Cardiac muscle cell (in vitro differentiated cells and primary cell): ENCODE measurements at places on chromosomes 1 and 21. TPM values are rescaled to one million over a fixed set of nuclear protein-coding genes. Genes with fewer than 3 reads are reported as not detected.

RSRP1 gene
- total RNA-seq: 211 and 231 TPM in 2 replicates

DMRTA2 gene
- total RNA-seq: 0.04 and 0.12 TPM in 2 replicates

SRM gene
- total RNA-seq: 48.6 and 62.8 TPM in 2 replicates

SPRR2A gene
- total RNA-seq: not detected in 2 replicates

LYPLA2 gene
- total RNA-seq: 73.6 and 131 TPM in 2 replicates

TNFRSF8 gene
- 0.06 TPM in 1 of 2 replicates, not detected in the other for total RNA-seq

GRCh38 chr21:20783611-20784010 lies 214.6 kb upstream of the NCAM2 start:
- no peaks in the 10 kb centered on the region for H3K4me1 ChIP-seq
- no peak overlapping the region for H3K4me3 ChIP-seq
- no peaks in the 10 kb centered on the region for H3K27me3 ChIP-seq
- no peaks in the 10 kb centered on the region for H3K36me3 ChIP-seq
- DNase-seq: peak; percentile 27

GRCh38 chr1:184023171-184023570 lies 14.4 kb downstream of the COLGALT2 start:
- no peak overlapping the region for H3K4me3 ChIP-seq
- H3K27ac ChIP-seq: peak overlapping the region; percentile 50
- H3K27me3 ChIP-seq: no peaks in the 10 kb centered on the region
- peak; percentile 23 for DNase-seq

GRCh38 chr1:171206978-171207355 lies 21.9 kb downstream of the FMO2 start:
- H3K4me1 ChIP-seq: no peaks in the 10 kb centered on the region
- no peaks in the 10 kb centered on the region for H3K36me3 ChIP-seq
- no peak overlapping the region for H3K27ac ChIP-seq

DNA sequence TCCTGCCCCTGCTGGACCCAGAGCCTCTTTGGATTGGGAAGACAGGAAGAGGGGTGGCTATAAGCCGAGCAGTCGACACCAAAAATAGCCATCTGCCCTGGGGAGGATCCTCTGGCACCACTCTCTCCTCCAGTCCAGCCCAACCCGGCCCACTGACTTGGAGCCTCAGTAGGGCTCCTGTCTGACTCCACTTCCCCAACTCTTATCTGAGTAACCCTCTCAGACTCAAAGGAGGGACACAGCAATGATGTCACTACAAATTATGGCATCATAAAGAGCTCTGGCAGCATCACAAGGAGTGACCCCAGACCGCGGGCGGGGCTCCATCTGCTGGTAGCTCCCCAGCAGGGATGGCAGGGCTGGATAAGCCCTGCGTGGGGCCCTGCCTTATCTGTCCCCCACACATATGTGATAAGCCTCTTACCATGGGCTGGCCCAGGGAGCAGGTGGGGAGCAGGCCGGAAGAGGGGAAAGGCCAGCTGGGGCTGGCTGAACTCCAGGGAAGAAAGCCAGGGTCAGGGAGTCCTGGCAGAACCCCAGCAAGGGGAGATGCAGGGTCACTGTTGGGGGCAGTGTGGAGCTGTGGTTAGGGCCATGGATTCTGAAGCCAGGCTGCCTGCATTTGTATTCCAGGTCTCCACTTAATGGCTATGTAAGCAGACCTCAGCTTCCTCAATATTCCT lies 4.6 kb upstream of the SLC6A9 start:
- no peaks in the 10 kb centered on the region for H3K27me3 ChIP-seq
- peak overlapping the region; percentile 31 for H3K27ac ChIP-seq
- no peaks in the 10 kb centered on the region for H3K36me3 ChIP-seq
- no peak for DNase-seq
- H3K4me1 ChIP-seq: peaks cover 34% of the 10 kb centered on the region
- no peak overlapping the region for H3K4me3 ChIP-seq

- no peak overlapping the region for H3K4me3 ChIP-seq
- DNase-seq: no peak
- H3K27me3 ChIP-seq: peaks cover 6% of the 10 kb centered on the region
These were observed 16.5 kb upstream of the HIVEP3 start for GRCh38 chr1:41935226-41935625.

GRCh38 chr1:115170377-115170776 lies 81.1 kb upstream of the TSPAN2 start:
- no peak overlapping the region for H3K27ac ChIP-seq
- H3K36me3 ChIP-seq: no peaks in the 10 kb centered on the region
- H3K4me3 ChIP-seq: no peak overlapping the region
- H3K27me3 ChIP-seq: no peaks in the 10 kb centered on the region
- DNase-seq: no peak
- no peaks in the 10 kb centered on the region for H3K4me1 ChIP-seq

DNA sequence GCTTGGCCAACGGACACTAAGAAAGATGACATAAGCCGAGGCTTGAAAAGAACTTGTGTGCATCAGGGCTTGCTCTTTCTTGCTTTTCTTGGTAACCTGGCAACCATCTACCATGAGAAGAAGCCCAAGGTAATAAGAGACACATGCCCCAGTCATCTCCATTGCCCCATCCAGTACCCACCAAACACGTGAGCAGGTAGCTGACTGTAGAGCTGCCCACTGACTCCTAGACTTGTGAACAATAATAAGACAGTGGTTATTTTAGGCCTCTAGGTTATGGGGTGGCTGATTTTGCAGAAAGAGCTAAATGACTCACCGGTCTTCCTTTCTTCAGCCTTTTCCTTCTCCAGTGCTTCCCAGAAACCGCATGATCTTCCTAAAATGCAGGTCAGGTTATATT lies 105.0 kb upstream of the JUN start:
- no peak overlapping the region for H3K27ac ChIP-seq
- H3K4me3 ChIP-seq: no peak overlapping the region
- H3K36me3 ChIP-seq: no peaks in the 10 kb centered on the region

DNA sequence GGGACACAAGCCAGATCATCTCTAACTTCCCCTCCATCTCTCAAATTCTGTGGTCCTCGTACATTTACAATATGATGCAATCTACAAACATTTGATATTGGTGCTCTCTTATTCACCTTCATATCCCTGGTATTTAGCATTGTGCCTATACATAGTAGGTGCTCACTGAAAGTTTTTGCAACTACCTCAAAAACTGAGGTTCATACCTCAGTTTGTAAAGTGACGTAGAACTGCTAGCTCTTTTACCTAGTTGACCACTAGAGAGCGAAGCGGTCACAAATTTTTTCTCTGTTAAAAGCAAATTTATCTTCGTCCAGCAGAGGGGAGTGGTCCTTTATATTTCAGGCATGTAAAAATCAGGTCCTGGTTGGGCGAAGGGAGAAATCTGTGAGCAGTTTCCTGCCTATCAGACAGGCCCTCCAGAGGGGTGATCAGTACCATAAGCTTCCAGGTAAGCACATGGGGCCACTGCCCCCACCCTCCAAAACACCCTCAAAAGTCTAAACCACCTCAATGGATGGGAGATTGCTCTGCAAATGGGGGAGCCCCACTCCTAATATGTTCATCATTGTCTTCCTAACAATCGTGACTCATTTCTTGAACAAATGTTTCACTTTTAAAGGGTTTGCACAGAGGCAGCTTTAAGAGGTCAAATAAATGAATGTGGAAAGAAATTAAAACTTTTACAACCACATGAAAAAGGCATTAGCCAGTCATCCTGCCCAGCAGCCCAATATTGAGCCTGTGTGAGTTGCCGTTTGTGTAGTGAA lies 10.6 kb upstream of the HLCS start:
- peaks cover 17% of the 10 kb centered on the region for H3K27me3 ChIP-seq
- H3K36me3 ChIP-seq: no peaks in the 10 kb centered on the region
- no peaks in the 10 kb centered on the region for H3K4me1 ChIP-seq
- no peak overlapping the region for H3K4me3 ChIP-seq
- peak; percentile 83 for DNase-seq

DNA sequence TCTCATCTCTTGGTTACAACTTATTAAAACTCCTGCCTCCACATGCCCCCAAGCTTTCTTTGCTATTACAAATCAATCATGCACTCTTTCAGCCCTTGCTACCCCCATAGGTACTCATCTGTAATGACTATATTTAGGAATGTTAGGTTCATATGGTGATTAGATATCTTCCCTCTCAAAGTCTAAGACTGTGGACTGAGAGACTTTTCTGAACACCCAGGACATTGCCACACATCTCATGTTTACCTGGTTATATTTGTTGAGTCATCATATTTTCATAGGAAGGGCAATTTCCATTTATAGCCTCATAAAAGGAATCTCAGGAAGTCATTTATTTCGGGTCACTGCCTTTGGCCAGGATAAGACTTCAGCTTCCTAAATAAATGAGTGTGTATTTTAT lies 81.5 kb upstream of the LPGAT1 start:
- H3K36me3 ChIP-seq: no peaks in the 10 kb centered on the region
- no peak for DNase-seq
- peaks cover 3% of the 10 kb centered on the region for H3K27me3 ChIP-seq
- no peaks in the 10 kb centered on the region for H3K4me1 ChIP-seq

DNA sequence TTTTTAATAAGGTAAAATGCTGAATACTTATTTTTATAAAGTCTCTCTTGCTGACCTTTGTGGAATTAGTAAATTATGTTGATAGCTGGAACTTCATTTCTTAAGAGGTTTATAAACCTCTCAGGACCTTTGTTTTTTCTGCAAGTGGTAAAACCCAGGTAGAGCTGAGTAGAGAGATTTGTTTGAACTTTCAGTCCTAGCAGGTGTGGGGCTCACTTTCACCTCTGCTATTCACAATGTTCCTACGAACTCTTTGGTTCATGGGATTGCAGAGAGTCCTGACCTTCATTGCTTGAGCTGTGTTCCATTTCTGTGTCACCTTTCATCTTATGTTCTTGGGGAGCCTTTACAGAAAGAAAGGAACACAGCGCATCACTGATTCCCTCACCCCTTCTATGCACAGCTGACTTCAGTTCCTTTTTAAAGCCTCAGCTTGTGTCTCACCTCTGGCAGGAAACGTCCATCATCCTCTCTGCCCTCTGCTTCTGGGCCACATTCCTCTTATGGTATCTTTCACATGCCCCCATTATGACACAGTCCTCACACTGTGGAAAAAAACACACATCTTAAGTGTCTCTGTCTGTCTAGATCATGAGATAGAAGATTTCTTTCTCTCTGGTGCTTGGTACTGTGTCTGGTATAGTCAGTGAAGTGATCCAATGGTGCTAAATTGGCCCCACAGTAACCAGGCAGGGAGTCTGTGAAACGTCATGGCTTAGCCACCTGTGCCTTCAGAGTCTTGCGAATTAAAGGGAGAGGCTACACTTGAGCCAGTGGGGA lies 262.5 kb upstream of the B3GALT2 start:
- peaks cover 8% of the 10 kb centered on the region for H3K4me1 ChIP-seq
- H3K36me3 ChIP-seq: no peaks in the 10 kb centered on the region
- H3K27ac ChIP-seq: peak overlapping the region; percentile 22
- no peak overlapping the region for H3K4me3 ChIP-seq
- H3K27me3 ChIP-seq: no peaks in the 10 kb centered on the region
- no peak for DNase-seq

- no peak overlapping the region for H3K27ac ChIP-seq
- H3K4me3 ChIP-seq: no peak overlapping the region
- H3K4me1 ChIP-seq: peaks cover 32% of the 10 kb centered on the region
- peak; percentile 64 for DNase-seq
- peaks cover 6% of the 10 kb centered on the region for H3K36me3 ChIP-seq
These were observed 1.9 kb downstream of the BTBD19 start for GRCh38 chr1:44810101-44810761.

DNA sequence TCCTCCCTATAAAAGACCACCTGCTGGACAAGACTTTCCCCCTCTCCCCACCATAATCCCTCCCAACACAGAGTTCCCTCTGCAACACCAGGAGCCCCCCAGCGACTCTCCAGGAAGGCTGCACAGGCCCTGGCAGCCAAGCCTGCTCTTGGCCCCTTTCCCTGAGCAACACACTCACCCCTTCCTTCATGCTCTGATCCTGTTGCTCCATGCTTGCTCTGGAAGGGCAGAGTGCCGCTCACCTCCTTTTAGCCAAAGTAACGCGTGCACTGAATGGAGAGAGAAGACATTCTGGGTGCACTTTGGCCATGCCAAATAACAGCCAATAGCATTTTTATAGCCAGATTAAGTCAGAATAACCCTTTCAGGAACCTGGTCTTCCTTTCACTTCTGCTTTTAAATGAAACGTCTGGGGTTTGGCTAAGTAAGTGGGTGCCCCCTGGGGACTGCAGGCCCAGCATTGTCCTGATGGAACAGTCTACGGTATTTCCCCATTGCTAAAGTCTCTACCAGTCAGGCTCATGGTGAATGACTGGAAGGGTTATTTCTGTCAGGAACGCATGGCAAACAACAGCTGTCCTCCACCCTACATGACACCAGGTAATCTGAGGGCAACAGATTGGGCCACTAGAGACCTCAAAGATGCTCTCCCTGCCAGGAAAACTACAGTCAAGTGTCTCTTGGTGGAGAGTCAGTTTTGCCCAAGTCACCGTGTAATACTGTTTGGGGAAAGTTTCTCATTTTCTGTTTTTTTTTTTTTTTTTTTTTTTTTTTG lies at the start of gene SLC2A5:
Gene SLC2A5, minus strand, starts transcription at position 310 of the 775 bp plus-strand sequence. Its CDS starts 99 bp downstream, at position 211.
- no peak within 1 kb of the TSS for H3K27ac ChIP-seq
- no peak for DNase-seq
- H3K27me3 ChIP-seq: no peaks in the 10 kb centered on the region

- H3K27ac ChIP-seq: no peak overlapping the region
- H3K4me1 ChIP-seq: no peaks in the 10 kb centered on the region
- H3K36me3 ChIP-seq: no peaks in the 10 kb centered on the region
- H3K4me3 ChIP-seq: no peak overlapping the region
- no peak for DNase-seq
- no peaks in the 10 kb centered on the region for H3K27me3 ChIP-seq
These were observed 27.7 kb upstream of the SDE2 start for GRCh38 chr1:226026833-226027232.

GRCh38 chr1:155379631-155380090 lies 59.0 kb downstream of the RUSC1 start:
- peak; percentile 5 for DNase-seq
- H3K27ac ChIP-seq: peak overlapping the region; percentile 2
- no peaks in the 10 kb centered on the region for H3K27me3 ChIP-seq
- no peaks in the 10 kb centered on the region for H3K4me1 ChIP-seq
